Ovary (tissue), 10 donors: ENCODE measurements at places on chromosomes 12 and 14. TPM values are rescaled to one million over a fixed set of nuclear protein-coding genes. Genes with fewer than 3 reads are reported as not detected.

SYNDIG1L gene
- 0.28 TPM for total RNA-seq

FITM1 gene
- 0.57 TPM for total RNA-seq

RNASE3 gene
- not detected for total RNA-seq

TAS2R30 gene
- total RNA-seq: 4.5 TPM

OTOGL gene
- total RNA-seq: 0.10 TPM

GPRC5D gene
- not detected for total RNA-seq

PKP2 gene
- total RNA-seq: 124 TPM

RTN1 gene
- total RNA-seq: 0.70 TPM

RAD51AP1 gene
- total RNA-seq: 1.4 TPM

GLIPR1L1 gene
- not detected for total RNA-seq

ALKBH1 gene
- total RNA-seq: 11.4 TPM

TGM1 gene
- total RNA-seq: 3.1 TPM

SLC25A29 gene
- 69.9 TPM for total RNA-seq

GLI1 gene
- 4.1 TPM for total RNA-seq

GRCh38 chr14:99604766-99605298 lies 825 bp upstream of the CCDC85C start:
- no peaks in the 10 kb centered on the region for H3K27me3 ChIP-seq
- DNase-seq: no peak
- peak overlapping the region; percentile 67 for H3K27ac ChIP-seq
- H3K4me1 ChIP-seq: peaks cover 23% of the 10 kb centered on the region
- H3K4me3 ChIP-seq: peak overlapping the region; percentile 80
- no peaks in the 10 kb centered on the region for H3K36me3 ChIP-seq

DNA sequence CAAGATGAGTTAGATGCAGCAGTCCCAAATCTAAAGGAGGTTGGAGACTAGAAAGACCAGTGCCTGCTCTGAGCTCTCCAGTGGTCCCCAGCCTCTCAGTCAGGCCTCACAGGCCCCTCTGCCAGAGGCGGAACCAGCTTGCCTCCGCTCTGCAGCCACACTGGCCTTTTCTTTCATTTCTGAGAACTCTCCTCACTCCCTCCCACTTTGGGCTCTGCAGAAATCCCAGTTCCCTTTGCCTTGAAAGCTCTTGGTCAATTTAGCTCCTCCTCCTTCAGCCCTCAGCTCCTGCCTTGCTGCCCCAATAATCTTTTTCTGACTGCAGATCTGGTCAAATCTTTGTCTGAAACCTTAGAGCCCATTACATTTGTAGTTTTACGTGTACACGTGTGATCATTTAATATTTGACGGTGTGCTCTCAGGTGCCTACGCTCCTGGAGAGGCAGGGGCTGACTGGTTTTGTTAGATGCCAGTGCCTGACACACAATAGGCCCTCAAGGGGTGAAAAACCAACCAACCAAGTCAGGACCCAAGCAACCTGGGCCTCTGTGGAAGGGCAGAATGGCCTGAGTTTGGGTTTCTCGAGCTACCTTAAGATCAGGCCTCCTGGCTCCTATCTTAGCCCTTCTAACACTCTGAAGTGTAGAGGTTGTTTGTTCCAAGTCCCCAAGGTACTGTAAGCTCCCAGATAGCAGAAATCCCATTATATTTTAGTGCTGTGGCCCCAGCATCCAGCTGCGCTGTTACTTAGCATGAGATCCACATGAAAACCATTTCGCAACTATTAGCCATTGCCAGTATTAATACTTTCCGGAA lies 1.1 kb upstream of the NUDT4 start:
- H3K27ac ChIP-seq: peak overlapping the region; percentile 42
- H3K4me1 ChIP-seq: peaks cover 6% of the 10 kb centered on the region
- DNase-seq: no peak
- peak overlapping the region; percentile 97 for H3K4me3 ChIP-seq

DNA sequence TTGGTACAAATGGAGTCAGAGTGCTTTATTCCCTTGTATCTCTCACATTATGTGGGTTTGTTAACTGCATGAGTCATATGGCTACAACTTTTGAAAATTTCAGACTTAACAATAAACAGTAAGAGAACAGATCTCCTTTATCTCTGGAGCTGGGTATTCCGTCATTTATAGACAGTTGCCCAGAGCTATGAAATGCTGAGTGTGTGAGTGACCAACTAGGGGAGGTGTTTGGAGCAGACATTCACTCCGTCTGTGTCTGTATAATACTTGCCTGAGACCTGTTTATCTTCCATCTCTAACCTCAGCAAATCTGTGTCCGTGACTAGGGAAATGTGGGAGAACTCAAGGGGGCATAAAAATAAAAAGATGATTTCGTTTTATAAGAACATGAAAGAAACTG lies 279.9 kb upstream of the FAR2 start:
- no peaks in the 10 kb centered on the region for H3K27me3 ChIP-seq
- no peak overlapping the region for H3K4me3 ChIP-seq
- no peak overlapping the region for H3K27ac ChIP-seq
- DNase-seq: no peak
- H3K36me3 ChIP-seq: no peaks in the 10 kb centered on the region
- no peaks in the 10 kb centered on the region for H3K4me1 ChIP-seq

DNA sequence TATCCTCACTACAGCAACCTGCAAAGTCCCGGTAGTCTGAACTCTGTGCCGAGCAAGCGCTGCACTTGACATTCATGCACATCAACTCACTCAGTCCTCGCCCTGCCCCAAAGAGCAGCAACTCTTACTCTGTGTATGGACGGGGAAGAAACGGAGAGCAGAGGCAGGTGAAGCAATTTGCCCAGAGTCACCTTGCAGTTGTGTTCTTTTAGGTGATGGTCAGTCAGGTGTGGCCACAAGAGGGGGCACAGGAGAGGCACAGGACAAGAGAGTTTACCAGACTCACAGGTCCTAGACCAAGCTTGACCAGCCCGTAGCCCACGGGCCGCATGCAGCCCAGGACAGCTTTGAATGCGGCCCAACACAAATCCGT lies 39.1 kb downstream of the TSPAN11 start:
- DNase-seq: no peak
- peaks cover 3% of the 10 kb centered on the region for H3K4me1 ChIP-seq
- H3K27ac ChIP-seq: no peak overlapping the region

DNA sequence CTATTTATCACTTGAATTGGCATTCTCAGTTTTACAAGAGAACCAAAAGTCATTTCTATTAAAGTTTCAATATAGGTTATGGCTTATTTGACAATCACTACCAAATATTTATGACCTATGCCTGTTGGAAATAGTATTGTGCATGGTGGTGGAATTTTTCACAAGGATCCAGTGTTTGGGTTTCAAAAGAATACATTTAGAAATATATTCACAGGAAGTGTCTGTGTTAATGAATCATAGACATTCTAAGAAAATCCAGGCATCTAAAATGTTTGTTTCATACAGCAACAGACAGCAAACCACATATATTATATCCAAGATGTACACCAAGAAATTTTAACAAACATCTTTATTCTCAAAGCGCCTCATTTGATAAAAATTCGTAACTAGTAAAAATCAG lies 92.7 kb downstream of the MED13L start:
- H3K4me3 ChIP-seq: no peak overlapping the region
- H3K36me3 ChIP-seq: no peaks in the 10 kb centered on the region
- peaks cover 10% of the 10 kb centered on the region for H3K4me1 ChIP-seq
- H3K27ac ChIP-seq: no peak overlapping the region
- DNase-seq: no peak
- no peaks in the 10 kb centered on the region for H3K27me3 ChIP-seq

- no peak overlapping the region for H3K27ac ChIP-seq
- H3K36me3 ChIP-seq: no peaks in the 10 kb centered on the region
- no peaks in the 10 kb centered on the region for H3K27me3 ChIP-seq
- H3K4me1 ChIP-seq: peaks cover 2% of the 10 kb centered on the region
- no peak for DNase-seq
Measured at GRCh38 chr14:67516676-67517075, 16.4 kb upstream of the PLEKHH1 start.

DNA sequence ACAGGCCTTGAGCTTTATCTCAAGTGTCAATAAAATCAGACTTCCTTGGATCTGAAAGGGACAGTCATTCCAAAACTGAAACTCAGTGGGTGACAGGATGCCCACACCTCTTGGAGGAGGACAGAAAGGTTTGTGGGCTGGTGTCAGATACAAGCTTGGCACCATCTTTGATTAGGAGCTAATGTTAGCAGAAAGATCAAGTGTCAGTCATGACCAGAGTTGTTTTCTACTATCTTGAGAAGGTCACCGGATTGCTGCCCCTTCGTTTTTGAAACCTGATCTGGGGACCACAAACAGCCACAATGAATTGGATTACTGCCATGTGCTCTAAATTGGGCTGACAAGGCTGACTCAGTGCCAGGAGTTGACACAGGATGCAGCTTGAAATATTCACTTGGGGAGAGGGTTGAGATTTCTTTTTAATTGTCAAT lies 88.3 kb downstream of the OTOGL start:
- H3K4me3 ChIP-seq: no peak overlapping the region
- H3K27ac ChIP-seq: peak overlapping the region; percentile 17
- DNase-seq: peak; percentile 21
- H3K4me1 ChIP-seq: peaks cover 2% of the 10 kb centered on the region
- no peaks in the 10 kb centered on the region for H3K36me3 ChIP-seq

- H3K27ac ChIP-seq: no peak overlapping the region
- H3K4me3 ChIP-seq: no peak overlapping the region
- H3K27me3 ChIP-seq: no peaks in the 10 kb centered on the region
- H3K36me3 ChIP-seq: no peaks in the 10 kb centered on the region
Measured at GRCh38 chr14:102764220-102764671, 13.0 kb upstream of the TRAF3 start.

- peak; percentile 73 for DNase-seq
- H3K27ac ChIP-seq: peak overlapping the region; percentile 90
- H3K36me3 ChIP-seq: no peaks in the 10 kb centered on the region
- peak overlapping the region; percentile 95 for H3K4me3 ChIP-seq
Measured at GRCh38 chr14:35401422-35402265, 2.9 kb downstream of the NFKBIA start.

- DNase-seq: no peak
- no peaks in the 10 kb centered on the region for H3K27me3 ChIP-seq
- H3K27ac ChIP-seq: no peak overlapping the region
- H3K4me3 ChIP-seq: no peak overlapping the region
- H3K4me1 ChIP-seq: no peaks in the 10 kb centered on the region
- H3K36me3 ChIP-seq: no peaks in the 10 kb centered on the region
Measured at GRCh38 chr14:43243168-43243567, 1263.9 kb downstream of the FSCB start.

DNA sequence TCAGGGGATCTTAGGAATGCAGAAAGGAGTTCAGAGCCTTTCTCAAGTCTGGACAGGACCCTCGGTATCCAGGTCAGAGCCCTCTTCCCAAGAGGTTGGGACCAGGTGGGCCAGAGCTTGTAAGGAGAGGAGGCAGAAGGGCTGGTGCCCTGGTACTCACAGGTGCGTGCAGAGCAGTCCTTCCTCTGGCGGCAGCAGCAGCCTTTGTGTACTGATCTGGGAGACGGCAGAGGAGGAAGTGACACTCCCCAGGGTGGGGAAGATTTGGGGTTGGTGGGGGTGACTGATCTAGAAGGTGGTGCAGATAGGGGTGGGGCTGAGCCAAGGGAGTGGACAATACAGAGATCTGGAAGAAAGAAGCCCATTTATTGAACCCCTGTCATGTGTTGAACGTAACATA lies at the start of gene ITGB7:
TSS of gene ITGB7 (minus strand) at position 210 of the 400 bp plus-strand sequence. CDS start 6,808 bp downstream, outside the sequence.
- no peak for DNase-seq
- no peak within 1 kb of the TSS for H3K27ac ChIP-seq
- peaks cover 7% of the 10 kb centered on the region for H3K4me1 ChIP-seq
- H3K4me3 ChIP-seq: no peak within 1 kb of the TSS
- no peaks in the 10 kb centered on the region for H3K36me3 ChIP-seq
- H3K27me3 ChIP-seq: no peaks in the 10 kb centered on the region

GRCh38 chr12:31832740-31833729 lies 104.2 kb upstream of the AMN1 start:
- no peaks in the 10 kb centered on the region for H3K36me3 ChIP-seq
- no peaks in the 10 kb centered on the region for H3K27me3 ChIP-seq
- no peak overlapping the region for H3K4me3 ChIP-seq
- DNase-seq: no peak
- no peaks in the 10 kb centered on the region for H3K4me1 ChIP-seq
- no peak overlapping the region for H3K27ac ChIP-seq

- peaks cover 1% of the 10 kb centered on the region for H3K4me1 ChIP-seq
- no peak overlapping the region for H3K4me3 ChIP-seq
- no peaks in the 10 kb centered on the region for H3K27me3 ChIP-seq
- no peak for DNase-seq
Measured at GRCh38 chr12:42332301-42333285, 6.6 kb downstream of the PPHLN1 start.

DNA sequence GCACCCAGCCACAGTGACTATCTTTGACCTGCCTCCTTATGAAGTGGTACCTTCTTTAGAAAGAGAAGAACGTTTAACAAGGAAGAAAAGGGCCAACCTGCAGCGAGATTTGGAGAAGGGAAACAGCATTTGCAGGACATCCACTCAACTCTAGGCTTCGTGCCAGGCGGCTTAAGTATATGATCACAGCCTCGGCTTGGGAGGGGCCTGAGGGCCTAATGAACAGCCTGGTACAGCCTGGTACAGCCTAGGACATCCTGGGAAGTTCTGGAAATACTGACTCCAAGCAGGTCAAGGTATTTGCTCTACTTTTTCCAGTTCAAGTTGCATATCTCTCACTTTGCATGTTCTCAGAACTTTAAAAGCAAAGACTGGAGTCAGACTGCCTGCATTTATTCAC lies 16.1 kb downstream of the HCAR2 start:
- no peaks in the 10 kb centered on the region for H3K4me1 ChIP-seq
- no peak overlapping the region for H3K4me3 ChIP-seq
- no peak overlapping the region for H3K27ac ChIP-seq
- H3K36me3 ChIP-seq: no peaks in the 10 kb centered on the region
- DNase-seq: no peak

- no peaks in the 10 kb centered on the region for H3K4me1 ChIP-seq
- DNase-seq: no peak
- no peaks in the 10 kb centered on the region for H3K27me3 ChIP-seq
- no peaks in the 10 kb centered on the region for H3K36me3 ChIP-seq
Measured at GRCh38 chr12:9075138-9075535, 40.6 kb downstream of the A2M start.

GRCh38 chr12:69511016-69511415 lies 40.8 kb downstream of the FRS2 start:
- no peaks in the 10 kb centered on the region for H3K27me3 ChIP-seq
- no peak overlapping the region for H3K27ac ChIP-seq
- H3K4me1 ChIP-seq: peaks cover 14% of the 10 kb centered on the region
- no peak for DNase-seq
- no peaks in the 10 kb centered on the region for H3K36me3 ChIP-seq
- H3K4me3 ChIP-seq: no peak overlapping the region

- no peak overlapping the region for H3K27ac ChIP-seq
- no peak overlapping the region for H3K4me3 ChIP-seq
- H3K36me3 ChIP-seq: no peaks in the 10 kb centered on the region
- no peaks in the 10 kb centered on the region for H3K27me3 ChIP-seq
Measured at GRCh38 chr14:104230119-104230815, 91.9 kb downstream of the KIF26A start.

DNA sequence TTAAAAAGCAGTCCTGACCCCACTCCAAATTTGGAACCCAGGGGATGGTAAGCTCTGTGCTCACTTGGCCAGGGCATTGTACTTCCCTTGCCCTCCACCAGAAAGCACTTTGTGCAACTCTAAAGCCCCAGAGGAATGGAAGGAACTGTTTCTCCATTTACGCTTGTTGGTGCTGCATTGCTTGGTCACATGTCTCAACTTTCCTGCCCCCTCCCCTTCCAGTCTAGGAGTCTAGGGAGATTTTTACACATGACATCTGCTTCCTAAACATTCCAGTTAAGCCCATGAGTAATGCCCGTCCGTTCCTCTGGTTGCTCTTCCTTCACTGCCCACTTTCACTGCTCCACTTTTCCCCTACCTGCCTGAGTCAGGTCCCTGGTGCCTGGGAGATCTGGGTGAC lies 92.6 kb upstream of the MAP1LC3B2 start:
- no peaks in the 10 kb centered on the region for H3K36me3 ChIP-seq
- H3K27me3 ChIP-seq: no peaks in the 10 kb centered on the region
- no peak overlapping the region for H3K27ac ChIP-seq
- no peak for DNase-seq
- no peaks in the 10 kb centered on the region for H3K4me1 ChIP-seq
